ENCODE measurements at places on chromosomes 12 and 14.

GRCh38 chr14:22822571-22823098, 7.1 kb upstream of the MRPL52 start:
- DNase-seq: peak; percentile 50

GRCh38 chr12:96186607-96187301, 7.4 kb upstream of the ELK3 start:
- DNase-seq: no peak

GRCh38 chr12:73833746-73834145, 703.9 kb upstream of the ATXN7L3B start:
- no peak for DNase-seq

DNA sequence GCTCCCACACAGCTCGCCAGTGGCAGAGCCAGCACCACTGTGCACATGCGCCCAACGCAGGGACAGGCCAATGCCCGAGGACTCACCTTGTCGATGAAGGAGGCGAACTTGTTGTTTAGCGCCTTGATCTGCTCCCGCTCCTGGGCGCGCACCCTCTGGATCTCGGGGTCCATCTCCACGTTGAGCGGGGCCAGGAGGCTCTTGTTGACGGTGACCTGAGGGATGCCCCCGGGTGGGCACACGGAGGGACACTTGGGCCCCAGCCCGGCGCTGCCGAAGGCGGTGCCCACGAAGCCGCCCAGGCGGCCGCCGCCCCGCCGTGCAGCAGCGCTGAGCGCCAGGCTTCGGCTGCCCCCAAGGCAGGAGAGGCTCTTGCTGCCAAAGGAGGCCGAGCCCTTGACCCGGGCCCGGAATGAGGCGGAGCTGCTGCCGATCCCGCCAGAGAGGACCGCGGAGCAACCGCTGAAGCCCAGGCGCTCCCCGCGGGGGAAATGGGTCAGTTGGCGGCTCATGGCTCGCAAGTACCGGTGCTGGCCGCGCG, at the start of gene KRT72:
KRT72 (minus strand) TSS at position 523 of the 541 bp plus-strand sequence; CDS start at position 512, 11 bp downstream.
- DNase-seq: no peak

DNA sequence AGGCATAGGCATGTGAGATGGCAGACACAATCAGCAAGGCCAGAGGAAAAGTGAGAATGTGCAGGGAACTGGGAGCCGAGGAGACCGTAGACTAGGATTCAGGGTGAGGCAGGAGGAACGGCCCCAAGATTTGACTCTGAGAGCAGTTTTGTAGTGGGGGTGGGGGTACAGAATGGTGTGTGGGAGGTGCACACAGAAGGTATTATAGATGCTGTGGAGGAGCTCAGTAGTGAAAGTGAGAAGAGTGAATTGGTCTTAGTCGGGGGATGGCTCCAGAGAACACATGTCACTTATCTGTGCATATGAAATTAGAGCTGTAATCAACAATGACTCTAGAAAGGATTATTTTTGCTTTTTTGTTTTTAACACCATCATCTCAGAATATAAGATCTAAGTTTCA, 11.9 kb downstream of the ZNF664 start:
- DNase-seq: no peak

DNA sequence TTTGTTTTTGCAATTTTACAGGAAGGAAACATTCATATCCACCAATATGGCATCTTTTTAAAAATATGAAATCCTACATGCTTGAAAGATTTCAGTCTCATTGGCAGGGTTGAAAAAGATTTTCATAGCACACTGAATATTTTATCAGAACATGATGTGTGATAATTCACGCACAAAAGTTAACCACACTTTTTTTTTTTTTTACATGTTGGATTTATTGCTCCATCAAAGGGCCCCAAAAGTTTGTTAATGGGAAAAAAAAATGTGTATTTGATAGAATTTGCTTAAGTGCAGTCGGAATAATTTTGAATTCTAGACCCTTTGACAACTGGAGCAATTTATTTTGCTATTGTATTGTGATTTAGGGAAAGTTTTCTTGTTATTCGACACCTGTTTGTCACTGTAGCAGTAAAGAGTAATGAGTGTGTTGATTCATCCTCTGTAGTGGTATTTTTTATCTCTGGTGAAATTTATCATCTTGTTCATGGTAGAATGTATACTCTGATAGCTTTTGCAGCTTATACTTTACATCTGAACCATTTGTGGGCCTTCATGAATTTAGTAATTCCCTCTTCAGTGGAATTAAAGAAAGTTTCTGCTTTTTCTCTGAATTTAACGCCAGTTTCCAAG, 1.1 kb downstream of the EML1 start:
- DNase-seq: no peak

GRCh38 chr12:38282886-38283285, 33.7 kb upstream of the ALG10B start:
- no peak for DNase-seq

GRCh38 chr12:52772188-52772587, 5.0 kb downstream of the KRT76 start:
- no peak for DNase-seq

- DNase-seq: no peak
Observed at GRCh38 chr14:61878931-61879330, 116.7 kb downstream of the SNAPC1 start.

GRCh38 chr12:8913702-8914032, 642 bp upstream of the PHC1 start:
- no peak for DNase-seq

GRCh38 chr12:119378903-119379302, 44.4 kb downstream of the CCDC60 start:
- no peak for DNase-seq

- no peak for DNase-seq
Observed at GRCh38 chr14:100679707-100680438, 46.8 kb upstream of the DLK1 start.

DNA sequence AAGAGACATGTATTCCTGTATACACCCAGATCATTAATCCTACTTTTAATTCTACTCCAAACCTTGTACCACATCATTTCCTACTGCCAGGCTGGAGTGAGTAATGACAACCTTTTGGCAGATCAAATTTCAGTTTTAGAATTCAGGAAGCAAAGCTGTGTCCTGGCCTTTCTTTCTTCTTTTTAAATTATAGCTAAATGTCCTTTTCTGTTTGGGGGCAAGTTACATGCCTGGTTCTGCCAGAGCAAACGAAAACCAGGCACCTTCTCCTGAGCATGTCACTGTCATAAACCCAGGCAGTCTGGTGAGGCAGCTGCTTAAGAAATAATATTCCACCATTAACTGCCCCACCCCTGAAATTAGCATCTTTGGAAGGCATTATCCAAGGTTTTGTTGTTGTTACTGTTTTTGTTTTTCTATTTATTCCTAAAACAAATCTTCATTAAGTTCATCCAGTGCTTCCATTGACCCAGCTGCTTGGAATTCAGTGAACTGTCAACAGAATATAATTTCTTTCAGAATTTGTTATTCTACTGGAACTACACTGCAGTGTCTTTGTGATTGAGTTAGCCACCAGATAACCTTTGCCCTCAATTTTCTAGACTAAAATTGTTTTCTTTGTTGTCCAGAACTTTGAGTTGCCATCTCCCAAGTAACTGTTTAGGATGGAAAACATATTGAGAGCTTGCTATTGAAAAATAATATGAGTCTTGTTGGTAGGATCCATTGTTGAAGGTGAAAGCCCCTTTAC, 33.2 kb downstream of the SAMD4A start:
- DNase-seq: no peak

DNA sequence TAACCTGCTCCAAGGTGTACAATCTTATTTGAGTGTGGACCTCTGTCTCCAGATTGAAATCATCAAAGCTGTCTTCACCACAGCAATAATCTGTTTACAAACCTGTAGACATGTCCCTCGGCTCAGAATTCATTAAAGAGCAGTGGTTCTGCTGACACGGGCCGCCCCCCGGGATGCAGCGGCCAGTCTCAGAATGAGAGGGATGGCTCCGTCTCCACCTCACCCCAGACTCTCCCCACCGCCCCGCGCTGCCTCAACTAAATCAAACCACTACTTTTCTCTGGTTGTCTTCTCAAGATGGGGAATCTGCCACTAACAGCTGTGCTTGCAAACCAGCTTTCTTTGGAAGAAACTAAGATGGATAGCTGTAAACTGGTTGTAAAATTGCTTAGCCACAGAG, 56.2 kb downstream of the SLC15A4 start:
- DNase-seq: no peak

- DNase-seq: no peak
Observed at GRCh38 chr14:92500491-92500941, 13.1 kb upstream of the RIN3 start.

All from stimulated activated CD4-positive, alpha-beta T cell treated with anti-CD3 and anti-CD28 coated beads, TNF-alpha, amount 100 ng/mL, for 24 hours (primary cell).